ENCODE measurements at places on chromosomes 6 and 20.

GRCh38 chr20:23118144-23118543 lies 32.0 kb upstream of the CD93 start:
- DNase-seq, result no peak

- DNase-seq, result no peak
These were observed 553.4 kb upstream of the EPHA7 start for GRCh38 chr6:93972791-93973190.

DNA sequence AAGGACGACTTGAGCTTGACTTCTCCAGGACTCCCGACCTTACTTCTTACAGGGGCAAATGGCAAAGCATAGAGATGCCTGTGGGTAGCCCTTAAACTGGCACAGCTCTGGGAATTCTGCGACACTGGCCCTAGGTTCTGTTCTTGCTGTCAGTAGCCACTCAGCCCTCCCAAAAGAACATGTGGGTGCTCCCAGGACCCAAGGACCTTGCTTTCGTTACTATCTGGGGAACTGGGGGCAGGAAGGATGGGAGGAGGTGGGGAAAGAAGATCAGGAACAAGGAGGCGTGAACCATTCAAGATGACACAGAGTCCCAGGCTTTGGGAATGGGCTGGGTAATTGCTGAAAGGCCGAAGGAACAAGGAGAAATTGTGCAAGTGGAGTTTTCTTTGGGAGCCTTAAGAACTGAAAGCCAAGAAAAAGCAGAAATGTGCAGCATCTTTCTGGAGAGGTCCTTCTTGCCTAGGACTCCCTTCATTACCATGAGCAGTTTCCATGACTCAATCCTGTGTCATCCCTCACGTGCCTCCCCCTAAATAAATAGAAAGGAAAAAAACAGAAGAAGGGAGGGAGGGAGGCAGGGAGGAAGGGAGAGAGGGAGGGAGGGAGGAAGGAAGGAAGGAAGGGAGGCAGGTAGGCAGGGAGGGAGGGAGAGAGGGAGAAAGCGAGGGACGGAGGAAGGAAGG lies 284.6 kb upstream of the FOXQ1 start:
- no peak for DNase-seq

GRCh38 chr6:84516154-84516553 lies 248.2 kb downstream of the TBX18 start:
- DNase-seq, result no peak

DNA sequence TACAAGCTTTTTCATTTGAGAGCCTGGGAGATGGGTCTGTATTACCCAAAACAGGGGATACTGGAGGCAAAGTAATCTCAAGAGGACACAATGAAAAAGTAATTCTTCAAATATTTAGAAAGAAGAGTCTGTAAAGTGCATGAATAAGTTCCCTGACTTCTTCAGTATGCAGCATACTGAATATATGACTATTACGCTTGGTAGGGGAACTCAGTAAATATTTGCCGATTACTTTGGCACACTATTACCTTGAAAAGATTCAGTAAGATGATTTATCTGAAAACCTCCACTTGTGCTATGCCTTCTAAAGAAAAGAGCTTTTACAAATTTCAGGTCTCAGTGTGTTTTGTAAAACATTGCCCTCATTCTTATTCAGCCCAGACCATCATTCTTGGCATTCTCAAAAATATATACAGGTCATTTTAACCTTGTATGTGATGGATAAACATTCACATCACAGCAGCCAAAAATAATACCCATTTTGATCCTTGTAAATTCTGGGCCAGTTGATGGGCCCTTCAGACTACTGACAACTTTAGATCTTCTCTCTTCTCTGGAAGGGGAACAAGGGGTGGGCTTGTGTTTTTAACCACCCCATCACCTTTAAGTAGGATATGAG lies 125.9 kb downstream of the EDN1 start:
- no peak for DNase-seq

- no peak for DNase-seq
These were observed 9.7 kb downstream of the ARMC12 start for GRCh38 chr6:35746516-35746915.

DNA sequence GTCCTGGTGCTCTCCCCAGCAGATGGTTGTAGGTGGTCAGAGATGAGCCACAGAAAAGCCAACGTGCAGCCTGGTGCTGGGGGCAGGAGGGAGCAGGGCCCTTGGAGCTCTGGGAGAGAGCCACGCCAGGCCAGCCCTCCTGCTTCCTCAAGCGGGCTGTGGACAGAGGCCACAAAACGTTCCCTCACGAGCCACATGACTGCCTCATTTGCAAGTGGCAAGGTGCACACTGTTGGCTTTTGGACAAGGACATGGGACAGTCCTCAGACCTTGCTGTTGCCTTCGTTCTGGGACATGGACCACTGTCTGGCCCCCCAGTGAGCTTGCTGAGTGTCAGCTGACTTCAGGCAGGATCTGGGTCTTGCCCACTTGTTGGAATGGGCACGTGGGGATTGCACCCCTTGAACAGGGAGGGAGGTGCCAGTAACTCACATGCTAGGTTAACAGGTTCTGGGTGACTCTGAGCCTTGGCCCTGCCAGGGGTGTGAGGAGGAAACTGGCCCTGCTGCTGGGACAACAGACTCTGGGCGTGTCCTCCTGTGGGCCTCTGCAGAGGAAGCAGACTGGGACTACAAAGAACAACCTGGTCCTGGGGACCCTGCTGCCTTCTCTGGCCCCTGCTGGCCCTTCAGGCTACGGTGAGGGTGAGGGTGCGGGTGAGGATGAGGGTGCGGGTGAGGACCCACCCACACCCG lies 2.6 kb downstream of the SLCO4A1 start:
- DNase-seq, result no peak

DNA sequence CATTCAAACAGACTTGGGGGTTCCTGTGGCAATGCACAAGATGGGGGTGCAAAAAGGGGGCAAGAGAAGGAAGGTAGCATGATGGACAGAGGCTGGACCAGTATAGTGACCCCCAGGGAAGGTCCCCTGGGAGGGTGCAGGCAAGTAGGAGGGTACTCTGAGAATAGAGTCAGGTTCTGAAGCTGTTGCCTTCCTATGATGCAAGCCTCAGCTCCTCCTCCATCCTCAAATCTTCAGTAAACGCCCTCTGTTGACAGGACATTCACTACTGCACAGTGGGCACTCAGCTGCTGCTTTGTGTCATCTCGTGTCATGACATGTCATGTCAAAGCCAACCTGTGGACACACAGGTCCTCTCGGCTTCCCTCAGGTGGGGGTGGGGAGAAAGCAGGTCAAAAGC lies 5.8 kb upstream of the SDCBP2 start:
- DNase-seq, result no peak

GRCh38 chr20:58693226-58694006 lies 816 bp downstream of the NPEPL1 start:
- DNase-seq, result no peak

DNA sequence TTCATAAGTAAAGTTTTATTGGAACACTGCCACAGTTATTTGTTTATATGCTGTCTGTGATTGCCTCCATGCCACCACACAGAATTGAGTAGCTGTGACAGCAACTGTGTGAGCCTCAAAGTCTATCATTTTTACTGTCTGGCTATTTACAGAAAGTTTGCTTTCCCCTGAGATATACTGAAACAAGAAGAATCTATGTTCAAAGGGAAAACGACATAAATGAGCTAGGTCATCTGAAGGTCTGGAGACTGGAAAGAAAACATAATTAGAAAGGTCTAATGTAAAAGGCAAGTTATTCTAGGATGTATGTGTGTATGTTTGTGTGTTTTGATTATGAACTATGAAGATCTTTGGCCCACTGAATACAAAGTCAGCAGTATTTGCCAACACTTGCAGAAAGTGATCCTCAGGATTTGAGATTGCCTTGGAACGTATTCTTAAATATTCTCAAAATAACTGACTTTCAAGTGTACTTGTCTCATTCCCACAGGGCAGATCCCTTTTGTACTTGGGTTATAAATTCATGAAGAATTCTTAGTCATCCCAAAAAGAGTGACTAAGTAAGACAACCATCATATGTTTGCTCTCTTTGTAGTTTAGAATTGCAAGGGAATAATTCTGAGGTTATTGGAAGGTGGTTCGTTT lies 677.7 kb downstream of the DOK5 start:
- DNase-seq, result no peak

DNA sequence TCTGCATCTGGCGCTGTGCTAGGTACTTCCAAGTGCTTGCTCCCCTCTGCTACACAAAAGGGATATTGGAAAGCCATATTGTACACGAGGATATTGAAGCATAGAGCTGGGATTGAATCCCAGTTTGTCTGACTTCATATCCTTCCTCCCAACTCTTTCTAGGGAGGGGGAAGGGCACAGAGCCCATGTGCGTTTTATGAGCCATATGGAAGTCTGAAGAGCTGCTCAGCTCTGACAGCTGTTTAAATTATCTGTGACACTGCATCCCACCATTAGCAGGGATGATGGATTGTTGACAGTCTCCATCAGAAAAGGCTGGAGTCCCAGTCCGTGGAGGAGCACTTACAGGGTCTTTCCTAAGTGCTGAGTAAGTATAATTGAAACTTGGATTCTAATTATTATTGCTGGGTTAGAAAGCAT lies 18.4 kb downstream of the TIAM2 start:
- no peak for DNase-seq

- DNase-seq, result peak; percentile 43
These were observed 10.7 kb upstream of the ULBP3 start for GRCh38 chr6:150079604-150080003.

DNA sequence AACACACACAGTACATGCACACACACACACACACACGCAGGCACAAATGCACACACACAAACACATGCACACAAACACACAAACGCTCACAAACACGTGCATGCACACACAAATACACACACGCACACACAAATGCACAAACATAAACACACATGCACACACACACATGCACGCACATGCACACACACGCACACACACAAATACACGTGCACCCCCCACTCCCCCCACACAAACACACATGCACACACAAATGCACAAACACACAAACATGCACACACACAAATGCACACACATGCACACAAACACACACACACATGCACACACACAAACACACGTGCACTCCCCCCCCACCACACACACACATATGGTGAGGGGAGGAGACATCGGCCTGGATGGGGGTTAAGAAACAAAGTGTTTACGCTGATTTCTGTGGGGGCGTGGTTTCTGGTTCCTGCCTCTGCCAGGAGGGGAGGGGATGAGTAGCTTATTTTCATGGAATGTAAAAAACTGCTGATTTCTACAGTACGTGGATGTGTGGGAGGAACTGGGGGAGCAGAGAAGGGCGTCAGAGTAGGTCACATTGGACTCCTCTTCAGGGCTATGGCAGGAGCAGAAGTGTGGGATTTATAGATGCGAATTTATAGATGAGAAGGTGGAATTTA lies 607.2 kb downstream of the QKI start:
- no peak for DNase-seq

GRCh38 chr6:133741375-133741861 lies 147.5 kb upstream of the TCF21 start:
- DNase-seq, result no peak

DNA sequence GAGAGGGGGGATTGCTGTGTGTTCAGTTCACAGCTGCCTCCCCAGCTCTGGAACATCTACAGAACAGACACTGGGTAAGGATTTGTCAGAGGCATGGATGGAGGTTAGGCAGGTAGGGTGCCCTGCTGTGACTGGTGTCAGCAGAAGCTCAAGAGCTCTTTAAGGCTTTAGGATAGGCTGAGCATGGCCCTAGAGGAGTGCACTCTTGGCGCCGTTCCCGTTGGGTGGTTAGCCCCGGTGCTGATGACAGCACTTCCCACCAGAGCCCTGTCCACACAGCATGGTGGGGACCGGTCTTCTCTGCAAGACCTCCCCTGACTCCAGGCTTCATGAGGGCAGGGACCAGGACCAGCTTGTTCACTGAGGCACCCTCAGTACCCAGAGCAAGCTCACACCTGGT lies 262.0 kb downstream of the BMP7 start:
- DNase-seq, result no peak

DNA sequence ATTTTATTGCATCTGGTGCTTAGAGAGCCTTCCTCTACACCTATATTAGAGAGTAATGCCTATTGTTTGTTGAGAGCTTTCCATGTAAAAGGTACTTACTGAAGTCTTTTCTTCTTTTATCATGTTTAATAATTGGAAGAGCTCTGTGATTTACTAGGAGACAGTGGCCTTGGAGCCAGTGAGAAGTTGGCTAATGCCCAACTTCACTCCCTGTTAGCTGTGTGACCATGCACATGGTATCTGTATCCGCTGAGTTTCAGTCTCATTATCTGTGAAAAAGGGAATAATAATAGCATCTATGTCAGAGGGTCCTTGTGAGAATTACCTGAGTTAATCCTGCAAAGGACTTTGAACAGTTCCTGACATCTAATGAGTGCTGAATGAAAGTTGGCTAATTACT lies 105.0 kb downstream of the CD109 start:
- no peak for DNase-seq

DNA sequence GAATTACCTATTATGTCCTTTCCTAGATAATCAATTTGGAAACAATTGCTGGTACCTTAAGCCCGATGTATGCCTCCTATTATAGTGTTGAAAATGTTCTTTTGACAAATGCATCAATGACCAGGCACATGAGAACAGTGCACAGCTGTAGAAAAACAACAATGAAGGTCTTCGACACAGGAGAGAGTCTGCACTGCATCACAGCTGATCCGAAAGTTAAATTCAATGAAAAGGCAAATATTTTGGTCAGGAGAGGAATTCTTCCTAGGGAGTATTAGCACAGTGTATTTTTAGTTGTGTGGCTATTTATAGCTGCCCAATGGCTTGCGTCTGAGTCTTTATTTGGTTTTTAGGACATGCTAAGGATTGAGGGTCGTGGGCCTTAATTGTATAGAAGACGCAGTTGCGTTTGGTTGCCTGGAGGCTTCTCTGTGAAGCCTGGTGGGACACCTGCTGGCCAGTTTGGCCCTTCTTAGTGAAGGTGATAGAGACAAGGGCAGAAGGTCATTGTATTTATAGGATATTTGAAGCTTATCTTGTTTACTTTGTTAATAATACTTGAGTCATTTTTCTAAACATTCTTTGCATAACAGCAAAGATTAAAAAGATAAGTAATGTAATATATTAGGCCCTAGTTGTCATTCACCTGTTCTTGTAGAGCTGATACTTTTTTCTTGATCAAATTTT lies 72.3 kb downstream of the CDYL start:
- no peak for DNase-seq

- no peak for DNase-seq
These were observed 1.4 kb upstream of the CDK19 start for GRCh38 chr6:110816677-110817076.

DNA sequence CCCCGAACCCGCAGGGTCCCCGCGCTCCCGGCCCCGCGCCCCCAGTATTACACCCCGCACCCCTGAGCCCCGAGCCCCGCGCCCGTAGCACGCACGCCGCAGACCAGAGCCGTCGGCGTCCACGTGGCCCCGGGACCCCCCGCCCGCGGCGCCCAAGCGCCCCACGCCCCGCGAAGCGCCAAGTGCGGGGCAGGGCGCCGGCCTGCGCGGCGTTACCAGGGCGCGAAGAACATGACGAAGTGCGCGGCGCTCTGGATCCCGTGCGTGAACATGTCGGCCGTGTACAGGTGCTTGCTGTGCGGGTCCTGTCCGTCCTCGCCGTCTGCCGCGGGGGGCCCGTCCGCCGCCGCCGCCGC lies 312 bp downstream of the TXNDC5 start:
- DNase-seq, result no peak

DNA sequence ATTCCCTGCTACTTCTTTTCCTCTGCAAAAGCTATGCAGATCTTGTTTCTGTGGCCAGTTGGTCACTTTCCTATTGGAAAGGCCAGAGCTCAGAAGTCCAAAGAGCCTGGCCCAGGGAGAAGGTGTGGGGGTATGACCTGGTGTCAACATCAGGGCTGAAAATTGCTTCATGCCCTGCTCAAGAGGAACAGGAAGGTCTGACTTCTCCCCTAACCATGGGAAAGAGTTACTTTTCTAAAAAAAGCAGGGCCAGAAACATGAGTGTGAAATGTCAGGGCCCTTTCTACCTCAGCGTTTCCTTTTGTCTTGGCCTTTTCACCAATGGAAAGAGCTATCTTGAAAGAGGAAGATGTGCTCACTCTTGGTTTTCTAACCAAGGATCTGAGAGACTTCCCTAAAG lies 117.4 kb downstream of the MAFB start:
- no peak for DNase-seq
